CD4-positive, alpha-beta T cell treated with Interleukin-17A for 1 hour (primary cell): ENCODE measurements at places on chromosomes 5 and 9.

DNA sequence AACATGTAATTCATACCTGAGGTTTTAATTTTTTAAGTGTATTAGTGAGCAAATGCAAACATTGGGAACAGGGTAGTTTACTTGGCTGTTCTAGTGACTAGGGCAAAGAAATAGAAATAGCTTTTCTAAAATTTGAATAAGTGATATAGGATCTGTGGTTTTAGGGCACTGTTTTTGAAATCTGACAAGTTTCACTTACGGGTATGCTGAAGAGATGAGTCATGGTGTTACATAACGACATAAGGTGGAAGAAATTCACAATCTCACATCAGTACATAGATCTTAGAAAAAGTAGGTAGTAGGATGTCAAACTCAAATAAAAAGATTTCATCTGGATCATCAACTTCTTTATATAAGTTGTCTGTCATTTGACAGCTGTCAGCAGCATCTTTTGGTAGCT lies 772.3 kb downstream of the MAT2B start:
- DNase-seq, result no peak

DNA sequence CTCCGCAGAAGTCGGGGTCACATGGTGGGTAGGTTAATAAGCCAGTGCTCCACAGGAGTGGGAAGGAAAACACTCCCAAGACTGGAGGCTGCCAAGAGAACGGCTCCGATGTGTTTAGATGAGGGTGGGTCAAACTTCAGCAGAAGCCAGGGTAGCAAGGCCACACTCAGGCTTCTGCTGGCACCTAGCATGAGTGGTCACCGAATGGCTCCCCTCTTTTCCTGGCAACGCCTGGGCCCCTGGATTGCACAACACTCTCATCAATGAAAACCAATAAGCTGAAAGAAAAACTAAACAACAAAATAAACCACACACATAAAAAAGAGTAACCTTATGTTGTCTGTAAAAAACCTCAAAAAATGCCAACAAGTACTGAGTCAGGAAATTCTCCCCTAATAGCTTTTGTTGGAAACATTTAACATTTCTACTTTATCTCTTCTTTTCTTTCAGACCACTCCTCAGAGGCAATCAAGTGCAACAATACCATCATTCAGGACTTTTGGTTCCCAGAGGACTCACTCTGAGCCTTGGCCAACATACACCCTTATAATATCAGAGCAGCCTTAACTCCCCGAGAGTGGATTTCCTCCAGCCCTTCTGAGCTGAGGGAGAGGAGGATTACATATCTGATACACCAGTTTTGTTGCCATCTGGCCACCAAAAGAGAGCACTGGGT lies 279.9 kb downstream of the ENC1 start:
- no peak for DNase-seq

- no peak for DNase-seq
These were observed 25.2 kb downstream of the GLT6D1 start for GRCh38 chr9:135613946-135614805.

DNA sequence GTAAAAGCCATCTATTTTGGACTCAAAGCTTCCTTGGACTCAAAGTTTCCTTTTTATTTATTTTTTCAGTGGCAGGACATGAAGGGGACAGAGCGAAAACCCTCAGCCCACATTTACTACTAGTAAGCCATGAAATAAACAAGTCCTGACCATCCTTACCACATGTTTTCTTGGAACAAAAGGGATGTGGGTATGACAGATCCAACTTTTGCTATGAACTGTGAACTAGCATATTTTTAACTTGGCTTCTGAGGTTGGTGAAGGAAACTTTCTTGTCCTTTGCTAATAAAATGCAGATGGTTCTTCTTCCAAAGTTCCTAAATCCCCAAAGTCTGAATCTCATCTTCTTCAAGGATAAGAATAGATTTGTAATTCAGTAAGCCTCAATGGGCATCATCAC lies 122.7 kb upstream of the TNC start:
- DNase-seq, result no peak

GRCh38 chr5:133919148-133920136 lies 49.0 kb downstream of the C5orf15 start:
- DNase-seq, result no peak

- no peak for DNase-seq
These were observed 5.9 kb upstream of the C9orf40 start for GRCh38 chr9:74958587-74958986.

- DNase-seq, result no peak
These were observed 25.6 kb upstream of the GTF3C5 start for GRCh38 chr9:133004999-133005760.

GRCh38 chr9:133752739-133753446 lies 14.7 kb upstream of the SARDH start:
- no peak for DNase-seq

DNA sequence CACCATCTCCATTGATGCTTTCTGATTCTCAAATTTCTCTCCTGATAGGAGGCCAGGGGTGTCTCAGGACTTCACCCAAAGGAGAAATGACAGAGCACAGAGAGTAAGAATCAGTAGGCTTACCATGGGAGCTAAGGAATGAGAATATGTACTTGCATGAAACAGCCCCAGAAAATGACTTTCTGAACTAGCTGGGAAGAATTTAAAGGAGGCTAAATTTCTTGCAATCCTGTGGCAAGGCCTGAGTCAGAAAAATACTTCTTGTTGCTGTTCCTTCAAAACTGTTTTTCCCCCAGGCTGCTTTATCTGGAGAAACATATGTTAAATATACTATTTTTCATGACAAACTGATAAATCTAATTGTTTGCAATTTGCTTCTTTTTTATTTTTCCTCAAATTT lies 53.4 kb upstream of the FBXL7 start:
- DNase-seq, result no peak

DNA sequence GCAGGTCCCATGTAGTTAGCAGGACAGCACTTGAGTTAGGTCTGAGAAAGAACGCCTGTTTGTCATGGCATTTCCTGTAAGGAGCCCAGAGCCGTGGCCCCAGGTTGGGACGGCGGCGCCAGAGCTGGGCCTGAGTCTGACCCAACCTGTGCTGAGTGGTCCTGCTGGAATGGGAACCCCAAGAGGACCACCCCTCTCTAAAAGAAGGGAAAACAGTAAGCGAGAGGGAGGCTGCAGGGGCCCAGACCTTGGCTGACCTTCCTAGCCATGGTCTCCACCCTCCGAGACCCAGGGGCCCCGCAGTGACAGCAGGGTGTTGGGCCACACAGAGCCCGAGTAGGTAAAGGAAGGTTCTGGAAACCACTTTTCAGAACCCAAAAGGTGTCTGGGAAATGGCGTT lies 1.8 kb upstream of the LRRC14B start:
- DNase-seq, result no peak

DNA sequence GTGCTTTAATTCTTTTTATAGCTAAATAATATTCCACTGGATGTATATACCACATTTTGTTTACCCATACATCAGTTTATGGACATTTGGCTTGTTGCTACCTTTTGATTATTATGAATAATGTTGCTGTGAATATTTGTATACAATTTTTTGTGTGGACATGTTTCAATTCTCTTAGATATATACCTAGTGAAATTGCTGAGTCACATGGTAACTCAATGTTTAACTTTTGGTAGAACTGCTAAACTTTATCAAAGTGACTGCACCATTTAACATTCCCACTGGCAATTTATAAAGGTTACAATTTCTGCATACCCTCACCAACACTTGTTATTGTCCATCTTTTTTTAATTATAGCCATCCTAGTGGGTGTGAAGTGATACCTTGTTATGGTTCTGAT lies 22.1 kb downstream of the IL31RA start:
- DNase-seq, result no peak

DNA sequence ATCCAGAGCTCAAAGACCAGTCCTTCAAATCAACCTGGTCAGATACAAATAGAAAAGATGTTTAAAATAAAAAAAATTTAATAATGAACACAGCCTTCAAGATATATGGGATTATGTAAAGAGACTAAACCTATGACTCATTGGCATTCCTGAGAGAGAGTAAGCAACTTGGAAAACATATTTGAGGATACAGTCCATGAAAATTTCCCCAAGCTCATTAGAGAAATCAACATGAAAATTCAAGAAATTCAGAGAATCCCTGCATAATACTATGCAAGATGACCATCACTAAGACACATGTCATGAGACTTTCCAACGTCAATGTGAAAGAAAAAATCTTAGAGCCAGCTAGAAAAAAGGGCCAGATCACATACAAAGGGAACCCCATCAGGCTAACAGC lies 512.9 kb upstream of the PTGER4 start:
- no peak for DNase-seq

GRCh38 chr5:67308988-67309688 lies 112.5 kb upstream of the CD180 start:
- DNase-seq, result no peak

DNA sequence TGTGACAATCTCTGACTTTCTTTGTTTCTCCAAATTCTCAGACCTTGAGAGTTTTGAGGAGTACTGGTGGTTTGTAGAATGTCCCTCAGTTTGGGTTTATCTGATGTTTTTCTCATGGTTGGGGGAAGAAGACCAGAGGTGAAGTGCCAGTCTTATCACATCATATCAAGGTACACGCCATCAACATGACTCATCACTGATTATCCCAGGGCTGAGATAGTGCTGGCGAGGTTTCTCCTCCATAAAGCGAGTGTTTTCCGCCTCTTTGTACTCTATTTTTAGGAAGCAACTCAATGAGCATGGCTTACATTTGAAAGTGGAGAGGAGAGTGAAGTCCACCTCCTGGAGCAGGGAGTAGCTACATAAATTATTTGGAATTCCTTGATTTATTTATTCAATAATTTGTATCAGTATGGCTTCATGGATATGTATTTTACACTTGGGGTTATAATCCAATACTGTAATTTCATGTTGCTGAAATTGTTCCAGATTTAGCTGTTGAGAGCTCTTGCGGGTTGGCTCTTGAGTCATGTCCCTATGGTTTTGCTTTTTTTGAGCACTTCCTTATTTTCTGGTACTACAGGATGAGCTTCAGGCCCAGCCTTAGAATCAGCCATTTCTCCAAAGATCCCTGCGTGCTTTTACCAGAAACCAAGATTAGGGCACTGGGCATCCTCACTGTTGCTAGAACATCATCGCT lies 23.9 kb downstream of the DCANP1 start:
- DNase-seq, result no peak

DNA sequence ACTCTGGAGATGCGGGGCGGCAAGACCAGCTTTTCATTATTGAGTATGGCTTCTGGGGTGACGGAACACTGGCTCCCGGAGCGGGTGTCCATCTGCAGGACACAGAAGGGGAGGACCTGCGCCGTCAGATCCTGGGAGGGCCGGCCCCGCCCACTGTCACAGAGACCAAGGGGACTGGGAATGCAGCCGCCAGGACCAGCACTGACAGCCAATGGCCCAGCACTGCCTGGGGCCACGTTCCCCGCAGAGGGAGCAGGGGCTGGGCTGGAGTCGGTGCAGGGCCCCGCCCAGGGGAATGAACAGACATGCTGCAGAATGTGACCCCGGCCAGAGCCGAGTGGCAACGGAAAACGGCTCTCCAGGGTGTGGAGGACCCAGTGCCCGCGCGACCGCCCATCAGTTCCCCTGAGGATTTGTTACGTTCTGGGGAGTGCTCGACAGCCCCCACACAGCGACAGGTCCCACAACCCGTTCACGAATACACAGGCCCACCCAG lies at the start of gene ZDHHC11:
Gene ZDHHC11 (minus strand): TSS at position 476 of the 496 bp plus-strand sequence. CDS start 384 bp downstream, at position 92.
- DNase-seq, result no peak

DNA sequence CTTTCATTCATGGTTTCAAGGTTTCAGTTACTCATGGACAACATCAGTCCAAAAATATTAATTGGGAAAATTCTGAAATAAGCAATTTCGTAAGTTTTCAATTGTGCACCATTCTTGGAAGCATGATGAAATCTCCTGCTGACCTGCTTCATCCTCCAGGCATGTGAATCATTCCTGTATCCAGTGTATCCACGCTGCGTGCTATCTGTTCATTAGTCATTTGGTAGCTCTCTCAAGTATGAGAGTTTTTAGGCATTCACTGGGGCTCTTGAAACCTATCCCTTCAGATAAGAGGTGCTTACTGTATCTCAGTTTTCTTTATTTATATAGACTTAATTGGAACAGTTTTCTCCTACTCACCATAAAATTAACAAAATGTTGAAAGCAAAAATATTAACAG lies 293.0 kb downstream of the CDH12 start:
- no peak for DNase-seq

DNA sequence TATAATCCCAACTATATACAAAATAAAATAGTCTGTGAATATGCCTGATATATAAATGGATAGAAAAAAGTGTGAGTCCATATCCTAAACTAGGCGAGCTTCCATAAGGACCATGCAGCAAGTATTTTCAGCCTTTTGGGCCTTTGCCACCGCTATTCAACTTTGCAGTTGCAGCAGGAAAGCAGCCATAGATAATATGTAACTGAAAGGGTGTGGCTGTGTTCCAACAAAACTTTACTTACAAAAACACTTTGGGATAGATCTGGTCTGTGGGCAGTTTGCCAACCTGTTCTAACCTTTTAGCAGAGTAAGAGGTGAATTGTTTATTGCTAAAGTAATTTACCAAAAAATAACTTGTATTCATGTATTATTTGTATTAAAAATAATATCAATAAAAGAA lies 127.8 kb upstream of the GPR151 start:
- no peak for DNase-seq

- DNase-seq, result no peak
These were observed 173.6 kb upstream of the IER5L start for GRCh38 chr9:129351642-129352145.

DNA sequence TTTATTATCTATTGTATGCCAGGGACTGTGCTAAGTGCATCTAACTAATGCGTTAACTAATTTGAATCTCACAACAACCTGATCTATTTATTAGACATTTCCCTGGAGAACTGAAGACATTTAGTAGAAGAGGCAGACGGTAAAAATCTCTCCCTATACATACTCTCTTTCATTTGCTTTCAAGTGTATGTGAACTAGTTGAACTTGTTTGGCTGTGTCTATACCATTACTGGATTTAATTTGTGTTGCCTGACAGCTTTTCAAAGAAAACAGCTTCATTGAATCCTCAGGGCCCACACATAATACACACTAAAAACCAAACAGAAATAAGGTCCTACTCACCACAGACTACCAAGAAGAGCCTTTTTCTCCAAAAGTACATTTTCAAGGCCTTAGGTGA lies 133.6 kb upstream of the NR3C1 start:
- no peak for DNase-seq

DNA sequence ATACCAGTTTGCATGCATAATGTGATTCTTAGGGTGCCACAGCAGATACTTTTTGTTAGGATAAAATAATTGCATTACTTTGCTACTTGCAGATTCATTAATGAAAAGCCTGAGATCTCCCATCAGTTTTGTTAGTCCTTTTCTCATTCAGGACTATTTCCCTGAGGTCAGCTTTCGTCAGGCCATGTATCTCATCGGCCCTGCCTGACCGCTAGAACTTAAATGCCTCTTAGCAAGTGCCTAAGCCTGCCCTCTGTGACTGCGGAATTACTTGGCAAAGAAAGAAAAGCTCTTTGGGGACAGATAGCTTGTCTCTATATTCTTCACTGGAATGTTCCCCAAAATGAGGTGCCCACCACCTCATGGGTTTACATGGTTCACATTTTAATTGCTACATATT lies 147.8 kb downstream of the KCTD16 start:
- DNase-seq, result no peak
